Suprapubic skin (tissue), 4 donors: ENCODE measurements at places on chromosomes 11 and 22. TPM values are rescaled to one million over a fixed set of nuclear protein-coding genes. Genes with fewer than 3 reads are reported as not detected.

TSG101 gene
- total RNA-seq: 72.3 TPM

MCAT gene
- total RNA-seq: 25.2 TPM

DEPDC7 gene
- total RNA-seq: 5.0 TPM

SLC22A9 gene
- total RNA-seq: not detected

LRRC74B gene
- not detected for total RNA-seq

H19 gene
- total RNA-seq: 62.2 TPM

OR8K1 gene
- not detected for total RNA-seq

SLC17A6 gene
- not detected for total RNA-seq

MYO7A gene
- 1.9 TPM for total RNA-seq

MISFA gene
- 2.7 TPM for total RNA-seq

SLC1A2 gene
- total RNA-seq: 2.0 TPM

OR51T1 gene
- not detected for total RNA-seq

OR51I1 gene
- not detected for total RNA-seq

SCN3B gene
- 1.9 TPM for total RNA-seq

DERL3 gene
- total RNA-seq: 0.56 TPM

DSCAML1 gene
- not detected for total RNA-seq

KRTAP5-8 gene
- total RNA-seq: 5.3 TPM

POU2AF1 gene
- total RNA-seq: not detected

C11orf87 gene
- total RNA-seq: not detected

GAL3ST1 gene
- 1.8 TPM for total RNA-seq

FLRT1 gene
- total RNA-seq: not detected

SELENOM gene
- total RNA-seq: 43.9 TPM

POU2AF3 gene
- total RNA-seq: not detected

NECTIN1 gene
- 154 TPM for total RNA-seq

RPS25 gene
- 2,240 TPM for total RNA-seq

ACER3 gene
- total RNA-seq: 9.2 TPM

TUT1 gene
- total RNA-seq: 8.0 TPM

ATG16L2 gene
- total RNA-seq: 81.9 TPM

CALCA gene
- not detected for total RNA-seq

CCDC188 gene
- total RNA-seq: not detected

ARSA gene
- total RNA-seq: 37.6 TPM

CTSF gene
- total RNA-seq: 61.6 TPM

PSMC3 gene
- 104 TPM for total RNA-seq

DEFB131B gene
- total RNA-seq: not detected

DDI1 gene
- total RNA-seq: not detected

SEPTIN3 gene
- total RNA-seq: 1.1 TPM

SYCE3 gene
- not detected for total RNA-seq

APOA5 gene
- total RNA-seq: not detected

OR5D13 gene
- total RNA-seq: not detected

C22orf42 gene
- total RNA-seq: not detected

OR52H1 gene
- total RNA-seq: 0.85 TPM

SNX32 gene
- not detected for total RNA-seq

TMPRSS5 gene
- 2.3 TPM for total RNA-seq

KCNK7 gene
- total RNA-seq: 183 TPM

MMP8 gene
- total RNA-seq: 0.15 TPM

LRP4 gene
- 74.1 TPM for total RNA-seq

UPK3A gene
- total RNA-seq: not detected

NAV2 gene
- 29.0 TPM for total RNA-seq

PPFIA1 gene
- 141 TPM for total RNA-seq

FHIP1B gene
- total RNA-seq: 103 TPM

PDE2A gene
- 13.2 TPM for total RNA-seq

OR2AT4 gene
- not detected for total RNA-seq

OR52I1 gene
- not detected for total RNA-seq

TYR gene
- 10.5 TPM for total RNA-seq

ZNF280B gene
- total RNA-seq: not detected

MMP3 gene
- 6.9 TPM for total RNA-seq
